ENCODE measurements at places on chromosomes 11 and 22.

GRCh38 chr11:18765554-18765953 is 26.0 kb downstream of the PTPN5 start:
- DNase-seq = no peak

- DNase-seq = no peak
These were observed 491.8 kb downstream of the ETS1 start for GRCh38 chr11:128095466-128095981.

DNA sequence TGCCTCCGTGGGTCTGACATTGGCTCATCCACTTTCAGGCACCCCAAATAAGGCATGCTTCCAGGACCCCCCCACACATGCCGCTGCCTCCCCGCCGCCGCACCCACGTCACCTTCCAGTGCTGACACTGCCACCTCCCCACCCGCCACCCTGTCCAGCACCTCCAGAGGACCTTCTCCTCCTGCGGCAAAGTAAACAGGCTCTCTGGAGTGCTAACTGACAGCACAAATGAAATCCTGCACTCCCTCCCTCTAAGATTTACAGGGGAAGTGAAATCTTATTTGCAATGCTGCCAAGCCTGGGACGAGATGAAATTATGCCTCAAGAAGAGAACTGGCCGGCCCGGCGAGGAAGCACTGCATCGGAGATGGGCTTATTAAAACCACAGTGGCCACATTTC is 35.3 kb downstream of the MACROD1 start:
- no peak for DNase-seq

DNA sequence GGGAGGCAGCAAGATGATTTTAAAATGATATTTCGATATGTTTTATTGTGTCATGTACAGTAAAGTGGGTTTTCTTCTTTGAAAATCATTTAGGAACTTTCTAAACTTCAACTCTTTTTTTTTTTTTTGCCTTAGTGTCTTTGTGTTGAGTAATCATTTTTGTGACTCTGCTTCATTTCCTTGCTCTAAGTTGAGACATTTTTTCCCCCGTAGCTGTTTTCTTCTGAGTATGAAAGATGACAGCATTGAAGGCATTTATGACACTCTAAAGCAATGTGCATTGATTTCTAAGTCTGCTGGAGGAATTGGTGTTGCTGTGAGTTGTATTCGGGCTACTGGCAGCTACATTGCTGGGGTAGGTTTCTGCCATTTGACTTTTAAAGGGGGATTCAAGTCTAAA is 23.5 kb downstream of the RRM1 start:
- no peak for DNase-seq

DNA sequence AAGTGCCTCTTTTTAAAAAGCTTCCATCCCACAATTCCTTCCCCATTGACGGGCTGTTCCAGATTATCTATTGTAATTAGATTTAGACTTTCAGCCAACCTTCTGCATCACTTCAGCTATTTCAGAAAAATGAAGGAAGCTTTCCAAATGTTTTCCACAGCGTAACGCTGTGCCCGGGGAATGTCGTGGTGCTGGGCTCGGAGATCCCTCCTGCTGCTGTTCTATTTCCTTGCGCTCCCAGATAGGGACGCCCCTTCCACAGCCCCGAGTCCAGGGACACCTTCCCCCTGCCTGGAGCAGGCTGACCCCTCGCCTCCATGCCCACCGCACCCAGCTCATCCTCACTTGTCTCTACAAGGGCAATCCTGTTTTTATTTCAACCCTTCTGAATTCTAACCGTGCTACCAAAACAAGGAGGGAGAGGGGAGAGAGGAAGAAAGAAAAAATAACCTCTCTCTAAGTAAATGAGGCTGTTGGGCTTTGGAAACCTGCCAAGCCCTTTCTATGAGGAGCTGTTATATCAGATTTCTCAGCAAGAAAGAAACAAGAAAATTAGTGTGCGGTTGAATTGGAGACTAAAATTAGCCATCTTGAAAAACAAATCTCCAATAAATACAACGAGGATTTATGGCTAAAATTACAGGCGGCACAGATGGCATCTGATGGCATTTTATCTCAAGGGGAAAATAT is 366.9 kb downstream of the BRD1 start:
- no peak for DNase-seq

- peak; percentile 51 for DNase-seq
These were observed 34.4 kb upstream of the SUSD2 start for GRCh38 chr22:24146791-24147353.

DNA sequence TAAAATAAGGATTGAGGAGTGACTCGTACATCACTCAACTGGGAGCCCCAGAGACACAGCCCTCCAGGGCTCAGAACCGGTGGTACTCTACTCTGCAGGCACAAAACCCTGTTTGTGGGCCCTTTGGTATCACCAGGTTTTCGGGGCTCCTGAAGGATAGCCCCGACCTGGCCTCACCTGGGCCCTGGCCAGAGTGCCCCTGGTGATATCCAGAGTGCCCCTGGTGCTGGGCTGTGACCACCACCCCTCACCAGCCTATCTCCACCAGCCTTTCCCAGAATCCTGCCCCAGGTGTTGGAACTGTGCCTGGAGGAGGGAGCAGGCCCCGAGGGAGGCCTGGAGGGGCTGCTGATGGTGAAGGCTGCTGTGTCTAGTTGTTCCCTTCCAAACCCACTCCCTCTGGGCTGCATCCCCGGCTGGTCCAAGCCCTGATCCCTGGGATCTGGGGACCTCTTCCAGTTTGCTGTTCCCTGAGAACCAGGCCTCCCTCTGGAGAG is 2.2 kb upstream of the GGT5 start:
- no peak for DNase-seq

DNA sequence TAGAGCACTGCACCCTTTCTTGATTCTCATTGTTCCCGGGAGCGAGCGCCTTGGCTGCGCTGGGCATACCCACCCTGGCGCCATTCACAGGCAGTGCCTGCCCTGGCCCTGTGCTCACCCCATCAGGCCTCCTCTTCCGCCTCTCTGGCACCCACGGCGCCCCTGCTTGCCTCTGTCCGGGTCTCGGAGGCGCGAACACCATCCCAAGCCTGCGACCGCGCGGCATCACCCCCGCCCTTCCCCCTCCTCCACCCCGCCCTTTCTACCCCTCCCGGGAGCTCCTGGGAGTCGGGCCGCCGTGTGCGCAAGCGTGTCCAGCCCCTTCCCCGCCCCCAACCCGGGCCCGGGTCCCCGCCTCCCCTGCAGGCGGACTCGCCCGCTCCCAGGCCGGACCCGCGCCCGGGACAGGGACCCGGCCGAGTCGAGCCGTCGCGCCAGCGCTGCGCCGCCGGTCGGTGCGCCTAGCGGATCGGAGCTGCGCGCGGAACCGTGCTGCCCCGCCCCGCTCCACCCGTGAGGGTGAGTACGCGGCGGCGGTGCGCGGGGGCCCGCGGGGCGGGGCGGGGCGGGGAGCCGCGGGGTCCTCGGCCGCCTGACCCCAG is at the start of gene ST3GAL4:
ST3GAL4 (plus strand) TSS at position 363 of the 602 bp plus-strand sequence. CDS start 50,470 bp downstream, outside the sequence.
- DNase-seq = no peak

DNA sequence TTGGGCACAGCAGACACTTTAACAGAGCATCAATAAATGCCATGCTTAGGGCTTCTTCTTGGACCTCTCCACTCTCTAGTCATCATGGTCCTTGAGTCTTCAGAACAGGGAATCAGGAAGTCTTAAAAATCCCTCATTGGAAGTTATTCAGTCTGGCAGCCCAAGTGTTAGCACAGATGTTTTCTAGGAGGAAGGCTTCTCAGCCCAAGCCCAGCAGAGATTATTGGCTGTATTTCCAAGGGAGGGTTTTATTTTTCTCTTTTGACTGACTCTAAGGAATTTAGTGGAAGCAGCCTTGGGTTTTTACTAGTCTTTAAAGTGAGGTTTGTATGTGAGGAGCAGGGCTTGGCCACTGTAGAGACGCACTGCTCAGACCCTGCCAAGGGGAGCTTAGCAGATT is 41.9 kb downstream of the CEP164 start:
- no peak for DNase-seq

DNA sequence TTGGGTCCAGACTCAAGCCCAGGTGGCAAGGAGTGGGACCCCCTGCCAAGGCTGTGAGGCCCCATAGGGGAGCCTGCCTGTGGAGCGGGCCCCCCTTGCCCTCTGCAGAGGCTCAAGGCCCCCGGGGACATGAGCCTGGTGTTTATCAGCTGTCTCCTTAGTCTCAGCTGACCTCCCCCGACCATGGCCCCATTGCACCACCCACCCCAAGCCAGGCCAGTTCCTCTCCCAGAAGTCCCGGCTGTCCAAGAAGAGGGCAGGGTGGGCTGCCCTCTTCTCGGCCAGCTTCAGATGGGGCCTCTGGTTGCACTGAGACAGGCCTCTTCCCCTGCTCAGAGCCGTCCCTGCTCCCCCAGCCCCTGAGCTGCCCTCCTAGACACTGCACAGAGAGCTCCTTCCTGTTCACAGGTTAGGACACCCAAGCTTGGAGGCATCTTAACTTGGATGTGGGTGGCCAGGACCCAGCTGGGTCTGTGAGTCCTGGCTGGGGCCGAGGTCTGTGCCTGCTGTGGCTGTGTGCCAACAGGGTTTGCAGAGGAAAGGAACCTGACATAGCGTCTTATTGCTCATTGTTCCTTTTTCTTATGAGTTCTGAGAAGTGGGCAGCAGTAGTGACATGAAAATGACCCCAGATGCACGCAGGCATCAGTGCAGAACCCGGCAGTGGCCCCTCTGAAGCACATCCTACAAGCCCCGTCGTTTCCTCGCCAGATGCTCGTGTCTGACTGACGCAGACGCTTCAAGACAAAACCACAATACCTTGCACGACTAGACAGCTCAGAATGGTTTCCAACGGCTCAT is 5.4 kb downstream of the TRABD start:
- DNase-seq = no peak

GRCh38 chr22:24485608-24486007 is 9.5 kb upstream of the UPB1 start:
- DNase-seq = no peak

GRCh38 chr11:134153147-134153905 is 70.4 kb downstream of the NCAPD3 start:
- DNase-seq = no peak

GRCh38 chr22:22733881-22734373 is 89.5 kb downstream of the GGTLC2 start:
- DNase-seq = no peak

DNA sequence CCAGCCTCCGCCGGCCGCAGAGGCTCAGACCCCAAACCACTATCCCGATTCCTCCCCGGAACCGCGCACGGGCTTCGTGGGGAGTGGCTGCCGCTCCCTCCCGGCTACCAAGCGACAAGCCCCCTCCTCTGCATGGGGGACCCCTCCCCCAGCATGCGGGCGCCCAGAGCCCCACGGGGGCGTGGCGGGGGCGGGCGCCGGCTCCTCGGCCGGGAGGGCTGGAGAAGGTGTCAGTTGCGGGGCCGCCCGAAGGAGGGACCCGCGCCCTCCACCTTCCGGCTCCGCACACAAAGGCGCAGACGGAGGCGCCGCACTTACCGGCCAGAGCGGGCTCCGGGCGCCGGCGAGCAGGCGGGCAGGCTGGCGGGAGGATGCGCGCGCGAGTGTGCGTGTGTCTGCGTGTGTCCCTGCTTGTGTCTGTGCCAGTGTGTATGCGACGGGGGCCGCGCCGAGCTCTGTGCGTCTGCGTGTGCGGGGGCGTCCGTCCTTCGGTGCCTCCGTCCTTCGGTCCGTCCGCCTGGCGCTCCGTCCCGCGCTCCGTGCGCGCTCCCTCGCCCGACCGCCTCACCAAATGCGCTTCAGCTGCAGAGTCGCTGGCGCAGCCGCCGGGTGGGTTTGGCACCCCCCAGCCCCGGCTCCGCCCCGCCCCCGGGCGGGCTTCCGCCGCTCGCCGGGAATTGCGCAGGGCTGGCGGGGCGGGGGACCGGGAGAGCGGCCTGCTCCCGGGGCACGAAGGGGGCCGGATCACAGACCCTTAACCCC is at the start of gene PTPN5:
PTPN5 (minus strand) TSS at position 592 of the 762 bp plus-strand sequence. CDS start 19,840 bp downstream, outside the sequence.
- DNase-seq = no peak

GRCh38 chr22:31344256-31344577 is 1.9 kb downstream of the PATZ1 start:
- DNase-seq = no peak

GRCh38 chr22:36808721-36809344 is 8.0 kb downstream of the PVALB start:
- no peak for DNase-seq

DNA sequence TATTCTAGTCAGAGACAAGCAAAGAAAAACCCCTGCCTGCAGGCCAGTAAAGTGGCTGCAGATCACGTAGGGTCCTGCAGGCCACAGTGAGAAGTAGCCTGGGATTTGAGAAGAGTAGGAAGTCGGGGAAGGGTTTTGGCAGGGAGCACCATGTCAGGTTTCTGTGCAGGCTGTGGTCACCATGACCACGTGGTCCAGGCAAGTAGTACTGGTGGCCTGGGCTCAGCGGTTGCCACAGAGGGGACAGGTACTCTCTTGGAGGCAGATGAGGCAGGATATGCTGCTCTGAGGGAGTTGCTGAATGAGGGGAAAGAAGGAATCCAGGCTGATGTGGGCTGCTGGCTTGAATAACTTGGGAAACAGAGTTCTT is 46.5 kb downstream of the PISD start:
- DNase-seq = no peak

GRCh38 chr11:108609682-108610081 is 16.1 kb upstream of the EXPH5 start:
- no peak for DNase-seq
